ENCODE measurements at places on chromosomes 3 and 15.

DNA sequence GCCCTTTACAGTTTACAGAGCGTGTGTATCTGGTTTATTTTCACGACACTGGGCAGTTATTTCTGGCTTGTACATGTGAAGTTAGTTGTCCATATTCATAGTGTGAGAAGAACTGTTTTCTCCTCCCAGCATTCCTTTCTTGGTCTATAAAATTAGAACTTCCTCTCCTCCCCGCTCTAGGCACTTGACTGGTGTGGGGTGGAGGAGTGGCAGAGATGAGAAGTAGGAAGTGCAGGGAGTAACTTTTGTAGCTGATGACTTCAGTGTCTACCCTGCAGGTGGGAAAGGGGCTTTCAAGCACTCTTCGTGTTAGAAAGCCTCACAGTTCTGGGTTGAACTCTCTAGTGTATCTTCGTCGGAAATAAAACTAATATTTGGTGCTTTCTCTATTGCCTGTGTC, 13.4 kb downstream of the APOD start:
- DNase-seq = no peak

DNA sequence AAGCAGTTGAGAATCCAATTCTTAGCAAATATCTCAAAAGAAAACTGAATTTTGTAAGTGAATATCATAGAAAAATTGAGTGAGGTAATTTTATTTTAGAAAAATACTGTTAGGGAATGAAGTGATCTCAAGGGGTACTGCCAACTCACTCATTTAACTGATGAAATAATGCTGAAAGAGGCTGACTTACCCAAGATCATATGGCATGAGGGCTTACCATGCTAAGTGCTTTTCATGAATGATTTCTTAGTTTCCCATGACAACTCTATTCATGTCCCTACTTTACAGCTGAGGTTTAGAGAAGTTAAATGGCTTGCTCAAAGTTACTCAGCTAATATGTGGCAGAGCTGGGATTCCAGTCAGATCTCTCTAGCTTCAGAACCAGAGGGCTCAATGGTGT, 30.6 kb downstream of the CCDC14 start:
- no peak for DNase-seq

DNA sequence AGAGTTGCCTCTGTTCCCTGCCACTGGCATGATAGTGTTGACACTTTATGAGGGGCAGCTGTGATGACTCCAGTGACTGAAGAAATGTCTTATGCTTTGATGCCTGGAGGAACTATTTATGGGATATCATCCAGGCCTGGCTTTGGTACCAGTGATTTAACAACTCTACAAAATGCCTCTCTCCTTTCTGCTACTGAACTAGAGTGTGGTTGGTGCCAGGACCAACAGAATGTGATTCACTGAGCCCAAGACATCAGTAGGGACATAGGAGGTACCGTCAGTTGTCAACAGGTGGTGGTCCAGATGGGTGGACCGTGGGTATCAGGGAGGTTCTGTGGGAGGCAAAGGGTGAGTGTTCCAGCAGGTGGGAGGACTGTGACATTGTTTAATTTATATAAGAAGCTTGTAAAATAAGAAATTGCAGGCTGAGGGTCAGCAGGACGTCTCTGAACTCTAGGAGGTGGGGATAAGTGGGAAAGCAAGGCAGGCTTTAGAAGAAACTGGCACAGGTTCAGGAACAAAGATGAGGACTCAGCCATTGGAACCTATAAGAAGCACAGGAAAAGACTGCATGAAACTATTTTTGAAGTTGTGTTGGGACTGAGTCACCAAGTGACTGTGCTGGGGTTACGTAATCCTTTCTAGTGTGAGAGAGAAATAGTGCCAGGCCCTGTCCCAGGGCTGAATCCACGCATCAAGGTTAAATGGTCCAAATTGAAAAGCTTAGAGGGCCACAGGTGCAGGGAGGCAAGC, 28.5 kb upstream of the SLC7A14 start:
- DNase-seq = peak; percentile 12

GRCh38 chr3:133367403-133367802, 32.5 kb upstream of the BFSP2 start:
- no peak for DNase-seq

DNA sequence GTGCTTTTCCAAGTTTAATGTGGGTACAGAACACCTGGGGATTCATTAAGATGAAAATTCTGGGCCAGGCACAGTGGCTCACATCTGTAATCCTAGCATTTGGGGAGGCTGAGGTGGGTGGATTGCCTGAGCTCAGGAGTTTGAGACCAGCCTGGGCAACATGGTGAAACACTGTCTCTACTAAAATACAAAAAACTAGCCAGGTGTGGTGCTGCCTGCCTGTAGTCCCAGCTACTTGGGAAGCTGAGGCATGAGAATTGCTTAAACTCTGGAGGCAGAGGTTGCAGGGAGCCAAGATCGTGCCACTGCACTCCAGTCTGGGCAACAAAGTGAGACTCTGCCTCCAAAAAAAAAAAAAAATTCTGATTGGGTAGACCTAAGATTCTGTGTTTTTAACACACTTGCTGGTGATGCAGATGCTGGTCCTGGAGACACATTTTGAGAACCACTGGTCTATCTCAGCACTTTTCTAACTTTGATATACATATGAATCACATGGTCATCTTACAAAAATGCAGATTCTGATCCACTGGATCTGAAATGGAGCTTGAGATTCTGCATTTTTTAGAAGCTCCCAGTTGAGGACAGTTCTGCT, 223.8 kb upstream of the SATB1 start:
- no peak for DNase-seq

GRCh38 chr3:98811048-98811447, 47.9 kb downstream of the ST3GAL6 start:
- no peak for DNase-seq

DNA sequence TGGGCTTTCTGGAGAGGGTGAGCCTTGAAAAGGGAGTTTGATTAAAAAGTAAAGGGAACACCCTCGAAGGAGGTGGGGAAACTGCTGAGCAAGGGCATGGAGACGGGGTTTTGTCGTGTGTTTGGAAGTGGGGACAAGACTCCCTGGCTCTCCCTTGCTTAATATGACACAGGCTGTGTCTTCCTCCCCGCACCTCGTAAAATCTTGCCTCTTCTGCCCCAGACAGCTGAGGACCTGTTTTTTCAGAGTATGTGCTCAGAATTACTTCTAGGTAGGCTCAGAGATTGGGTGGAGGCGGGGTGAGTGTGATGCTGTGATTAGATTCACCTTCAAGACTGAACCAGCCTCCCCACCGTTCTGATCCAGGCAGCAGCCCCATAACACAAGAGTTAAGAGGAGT, 244.4 kb upstream of the TLE3 start:
- no peak for DNase-seq

DNA sequence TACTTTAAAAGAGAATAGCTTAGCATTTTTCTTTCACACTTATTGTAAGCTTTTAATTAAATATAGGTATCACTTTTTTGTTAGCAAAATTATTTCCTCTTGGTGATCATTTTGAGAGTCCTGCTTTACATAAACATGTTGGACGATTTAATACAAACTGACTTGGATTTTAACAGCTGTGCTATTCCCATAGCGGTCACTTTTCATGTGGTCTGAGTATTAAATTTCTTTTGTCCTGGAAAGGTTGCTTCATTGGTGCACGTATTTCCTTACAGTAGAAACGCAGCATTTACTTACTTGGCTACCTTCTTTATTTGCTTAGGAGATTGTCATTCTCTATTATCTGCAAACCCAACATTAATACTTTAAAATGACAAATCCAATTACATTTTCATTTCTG, 109.4 kb downstream of the ATG7 start:
- DNase-seq = no peak

DNA sequence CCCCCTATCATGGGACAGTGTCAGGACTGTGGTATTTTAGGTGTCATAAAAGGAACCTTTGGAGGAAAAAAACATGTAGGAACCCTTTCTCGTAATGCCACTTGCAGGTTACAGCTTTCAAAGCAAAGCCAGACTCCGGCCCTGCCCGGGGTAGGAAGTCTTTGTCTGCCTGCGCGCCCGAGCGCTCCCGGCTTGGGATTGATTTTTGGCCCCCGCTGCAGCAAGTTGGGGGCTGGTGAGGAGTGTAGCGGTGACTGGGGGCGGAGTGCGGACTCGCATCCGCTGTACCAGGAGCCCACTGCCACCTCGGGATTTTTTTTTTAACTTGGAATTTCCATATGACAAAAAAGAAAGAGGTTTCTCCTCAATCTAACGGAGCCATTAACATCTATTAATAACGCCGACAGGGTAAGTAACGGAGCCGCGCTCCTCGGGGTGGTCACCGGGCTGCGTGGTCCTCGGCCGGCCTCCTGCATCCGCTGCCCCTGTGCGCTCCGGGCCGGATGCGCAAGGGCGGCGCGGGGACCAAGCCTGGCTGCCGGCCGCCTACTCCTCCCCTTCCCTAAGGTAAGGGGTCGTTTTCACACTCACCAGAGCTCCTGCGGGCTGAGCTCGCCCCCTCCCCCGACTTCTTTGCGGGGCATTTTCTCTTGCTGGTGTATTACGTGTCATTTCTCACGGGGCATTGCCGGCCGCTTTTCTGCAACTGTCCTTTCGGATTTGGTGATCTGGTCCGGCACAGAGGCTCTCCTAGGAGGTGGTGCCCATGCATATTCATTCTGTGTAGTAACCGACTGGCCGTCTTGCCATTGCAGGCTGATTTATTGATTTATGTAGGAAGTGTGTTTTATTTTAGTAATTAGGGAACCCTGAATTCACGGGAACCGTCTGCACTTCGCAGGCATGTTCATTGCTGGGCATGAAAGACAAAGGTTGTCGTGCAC, 219.8 kb upstream of the TOPAZ1 start:
- no peak for DNase-seq

DNA sequence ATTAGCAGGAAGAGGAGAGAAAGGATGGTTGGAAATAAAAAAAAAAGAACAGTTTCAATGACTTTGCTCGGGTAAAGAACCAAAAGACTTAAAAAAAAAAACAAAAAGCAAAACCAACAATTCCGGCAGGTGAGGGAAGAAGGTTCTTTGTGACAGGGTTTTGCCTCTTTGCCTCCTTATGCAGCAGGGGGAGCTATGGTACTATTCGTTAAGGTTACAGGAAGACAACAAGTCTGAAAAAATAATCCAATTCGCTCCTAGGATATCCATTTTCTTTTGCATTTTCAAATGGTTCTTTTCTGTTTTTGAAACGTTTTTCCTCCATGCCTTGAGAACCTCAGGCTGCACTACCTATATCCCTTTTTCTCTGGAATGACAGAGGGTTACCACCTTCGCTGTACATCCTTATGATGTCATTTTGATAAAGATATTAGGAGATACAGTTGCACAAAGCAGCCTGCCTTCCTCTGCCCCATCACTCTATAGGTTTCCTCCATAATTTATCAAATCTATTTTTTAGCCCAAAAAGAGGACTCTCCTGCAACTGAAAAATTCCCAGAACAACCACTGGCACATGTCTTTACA, 55.0 kb downstream of the CFAP20DC start:
- DNase-seq = no peak

DNA sequence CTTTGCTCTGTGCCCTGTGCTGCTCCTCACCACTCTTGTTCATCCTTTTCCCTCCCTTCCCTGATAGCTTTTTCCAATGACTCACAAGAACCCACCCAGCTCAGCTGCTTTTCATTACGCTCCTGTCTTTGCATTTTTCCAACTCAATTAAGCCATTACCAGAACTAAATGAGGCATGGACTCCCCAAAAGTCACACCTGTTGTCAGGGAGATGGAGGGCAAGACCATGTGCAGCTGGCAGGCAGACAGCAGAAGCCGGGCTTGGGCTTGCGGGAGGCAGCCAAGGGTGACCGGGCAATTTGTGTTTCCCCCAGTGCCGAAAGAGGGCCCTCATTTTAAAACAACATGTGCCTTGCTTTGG, 64.3 kb downstream of the CASR start:
- DNase-seq = no peak

DNA sequence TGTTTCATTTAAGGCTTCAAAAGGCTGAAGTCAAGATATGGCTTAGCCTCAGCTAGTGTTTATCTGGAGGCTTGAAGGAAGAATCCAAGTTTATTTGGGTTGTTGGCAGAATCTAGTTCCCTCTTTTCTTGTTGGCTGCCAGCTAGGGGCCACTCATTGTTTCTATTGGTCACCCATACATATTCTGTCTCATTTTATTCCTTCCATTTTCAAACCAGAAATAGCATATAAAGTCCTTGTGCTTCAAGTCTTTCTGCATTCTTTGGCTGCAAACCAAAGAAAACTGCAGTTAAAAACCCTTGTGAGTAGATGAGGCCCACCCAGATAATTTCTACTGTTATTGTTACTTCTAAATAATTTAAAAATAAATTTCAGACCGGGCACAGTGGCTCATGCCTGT, 301.7 kb downstream of the OXSM start:
- no peak for DNase-seq

GRCh38 chr3:46408853-46409252, 1.8 kb downstream of the CCRL2 start:
- DNase-seq = no peak

- DNase-seq = no peak
These were observed 56.2 kb downstream of the ATG7 start for GRCh38 chr3:11328196-11328945.

GRCh38 chr15:81264072-81264857, 59.7 kb downstream of the STARD5 start:
- DNase-seq = no peak

- DNase-seq = no peak
These were observed 7.6 kb downstream of the NSUN3 start for GRCh38 chr3:94070341-94070911.

DNA sequence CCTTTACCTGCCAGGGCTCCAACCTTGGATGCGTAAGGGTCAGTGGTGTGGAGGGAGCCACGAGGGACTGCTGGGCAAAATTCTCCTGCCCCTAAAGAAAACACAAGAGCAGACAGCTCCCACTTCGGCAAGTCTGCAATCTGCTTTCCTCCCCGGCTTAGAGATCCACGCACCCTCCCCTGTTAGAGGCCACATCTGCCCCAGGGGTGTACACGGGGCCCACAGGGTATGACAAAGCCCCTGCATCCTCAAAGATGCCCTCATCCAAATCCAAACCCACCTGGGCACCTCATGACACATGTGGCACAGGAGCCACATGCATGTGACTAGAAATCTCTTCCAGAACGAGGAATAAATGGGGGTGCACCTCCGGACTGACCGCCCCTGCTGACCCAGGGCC, 25.5 kb downstream of the ZXDC start:
- no peak for DNase-seq

DNA sequence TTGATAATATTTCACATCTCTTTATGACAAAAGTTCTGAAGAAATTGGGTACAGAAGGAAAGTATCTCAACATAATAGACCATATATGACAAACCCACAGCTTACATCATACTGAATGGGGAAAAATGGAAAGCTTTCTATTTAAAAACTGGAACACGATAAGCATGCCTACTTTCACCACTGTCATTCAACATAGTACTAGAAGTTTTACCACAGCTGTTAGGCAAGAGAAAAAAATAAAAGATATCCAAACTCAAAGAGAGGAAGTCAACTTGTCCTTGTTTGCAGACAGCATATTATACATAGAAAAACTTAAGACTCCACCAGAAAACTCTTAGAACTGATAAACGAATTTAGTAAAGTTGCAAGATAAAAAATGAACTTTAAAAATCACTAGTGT, 40.3 kb downstream of the COPS2 start:
- DNase-seq = no peak

- no peak for DNase-seq
These were observed 3.6 kb downstream of the RTP2 start for GRCh38 chr3:187698499-187699399.

GRCh38 chr15:88992216-88992615, 79.0 kb upstream of the MFGE8 start:
- DNase-seq = no peak

All from amygdala (tissue), 56 donors.